Placental pericyte (primary cell): ENCODE measurements at places on chromosomes 11 and 22. TPM values are rescaled to one million over a fixed set of nuclear protein-coding genes. Genes with fewer than 3 reads are reported as not detected.

DDI1 gene
- not detected in 2 replicates for total RNA-seq

RPS3 gene
- total RNA-seq, result 1,092 and 2,382 TPM in 2 replicates

RASD2 gene
- not detected in 2 replicates for total RNA-seq

TIMM10 gene
- total RNA-seq, result 22.1 and 27.9 TPM in 2 replicates

QSER1 gene
- total RNA-seq, result 15.3 and 24.5 TPM in 2 replicates

MS4A8 gene
- total RNA-seq, result not detected in 2 replicates

C11orf97 gene
- total RNA-seq, result not detected in 2 replicates

OR2D3 gene
- total RNA-seq, result not detected in 2 replicates

ADORA2A gene
- 2.6 and 11.2 TPM in 2 replicates for total RNA-seq

PRR33 gene
- not detected in 2 replicates for total RNA-seq

PATE2 gene
- total RNA-seq, result 0.29 TPM in 1 of 2 replicates, not detected in the other

C11orf68 gene
- total RNA-seq, result 25.4 and 29.2 TPM in 2 replicates

NLRP6 gene
- total RNA-seq, result not detected in 2 replicates

SAA4 gene
- not detected in 2 replicates for total RNA-seq

EFCAB6 gene
- total RNA-seq, result 1.1 and 1.8 TPM in 2 replicates

POTEH gene
- not detected in 2 replicates for total RNA-seq

MS4A1 gene
- total RNA-seq, result not detected in 2 replicates

PANX2 gene
- total RNA-seq, result 0.86 and 3.7 TPM in 2 replicates

CAPN5 gene
- 17.3 and 18.2 TPM in 2 replicates for total RNA-seq

CBLIF gene
- total RNA-seq, result not detected in 2 replicates

PI4KA gene
- total RNA-seq, result 63.9 and 68.6 TPM in 2 replicates

SLC22A6 gene
- total RNA-seq, result not detected in 2 replicates

LUZP2 gene
- total RNA-seq, result not detected in 2 replicates

C11orf71 gene
- total RNA-seq, result 3.9 and 5.6 TPM in 2 replicates

TTC28 gene
- total RNA-seq, result 21.5 and 29.3 TPM in 2 replicates

MACROD1 gene
- 4.3 and 15.8 TPM in 2 replicates for total RNA-seq

KCNE3 gene
- 1.3 TPM in 1 of 2 replicates, not detected in the other for total RNA-seq

SMCO4 gene
- total RNA-seq, result 2.7 and 11.4 TPM in 2 replicates

SCT gene
- not detected in 2 replicates for total RNA-seq

DGCR6 gene
- total RNA-seq, result 0.88 and 1.1 TPM in 2 replicates

SHISA8 gene
- not detected in 2 replicates for total RNA-seq

UBQLNL gene
- total RNA-seq, result 0.14 and 0.44 TPM in 2 replicates

OR52I1 gene
- not detected in 2 replicates for total RNA-seq

OR56A3 gene
- total RNA-seq, result not detected in 2 replicates

MAJIN gene
- not detected in 2 replicates for total RNA-seq

DEFB131B gene
- not detected in 2 replicates for total RNA-seq

KRTAP5-9 gene
- not detected in 2 replicates for total RNA-seq

SLC25A45 gene
- 1.1 and 2.0 TPM in 2 replicates for total RNA-seq

SYT8 gene
- total RNA-seq, result not detected in 2 replicates

SHISAL1 gene
- 0.57 and 1.1 TPM in 2 replicates for total RNA-seq

USP35 gene
- 10.1 and 11.3 TPM in 2 replicates for total RNA-seq

OVCH2 gene
- total RNA-seq, result not detected in 2 replicates

CDKN1C gene
- total RNA-seq, result 1.7 and 16.2 TPM in 2 replicates

MRPL17 gene
- total RNA-seq, result 42.2 and 54.8 TPM in 2 replicates

MPZL2 gene
- not detected in 2 replicates for total RNA-seq

TYR gene
- not detected in 2 replicates for total RNA-seq
